ENCODE measurements at places on chromosomes 7 and 10.

- no peak for DNase-seq
These were observed 52.1 kb downstream of the TSPAN12 start for GRCh38 chr7:120805636-120806388.

DNA sequence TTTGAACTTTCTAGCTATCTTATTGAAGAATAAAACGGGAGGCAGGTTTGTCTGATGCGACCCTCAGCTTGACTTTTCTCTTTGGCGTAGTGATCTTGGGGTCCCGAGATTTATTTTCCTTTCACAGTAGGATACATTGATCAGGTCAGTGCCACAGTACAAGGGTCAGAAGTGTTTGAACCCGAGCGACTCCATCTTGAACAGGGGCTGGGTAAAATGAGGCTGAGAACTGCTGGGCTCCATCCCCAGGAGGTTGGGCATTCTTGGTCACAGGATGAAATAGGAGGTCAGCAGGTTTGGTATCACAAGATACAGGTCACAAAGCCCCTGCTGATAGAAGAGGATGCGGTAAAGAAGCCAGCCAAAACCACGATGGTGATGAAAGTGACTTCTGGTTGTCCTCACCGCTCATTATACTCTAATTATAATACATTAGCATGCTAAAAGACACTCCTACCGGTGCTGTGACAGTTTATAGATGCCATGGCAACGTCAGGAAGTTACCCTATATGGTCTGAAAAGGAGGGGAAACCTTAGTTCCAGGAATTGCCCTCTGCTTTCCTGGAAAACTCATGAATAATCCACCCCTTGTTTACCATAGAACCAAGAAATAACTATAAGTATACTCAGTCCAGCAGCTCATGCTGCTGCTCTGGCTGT is 3.0 kb upstream of the TECPR1 start:
- DNase-seq, result no peak

GRCh38 chr10:47255866-47256265 is 44.1 kb upstream of the GDF10 start:
- no peak for DNase-seq

GRCh38 chr7:128810473-128810872 is 18.7 kb downstream of the CCDC136 start:
- DNase-seq, result no peak

GRCh38 chr10:107618504-107618994 is 454.0 kb upstream of the SORCS1 start:
- no peak for DNase-seq

- no peak for DNase-seq
These were observed 8.3 kb downstream of the NOD1 start for GRCh38 chr7:30470163-30470770.

GRCh38 chr10:16756561-16757221 is 60.5 kb downstream of the RSU1 start:
- no peak for DNase-seq

DNA sequence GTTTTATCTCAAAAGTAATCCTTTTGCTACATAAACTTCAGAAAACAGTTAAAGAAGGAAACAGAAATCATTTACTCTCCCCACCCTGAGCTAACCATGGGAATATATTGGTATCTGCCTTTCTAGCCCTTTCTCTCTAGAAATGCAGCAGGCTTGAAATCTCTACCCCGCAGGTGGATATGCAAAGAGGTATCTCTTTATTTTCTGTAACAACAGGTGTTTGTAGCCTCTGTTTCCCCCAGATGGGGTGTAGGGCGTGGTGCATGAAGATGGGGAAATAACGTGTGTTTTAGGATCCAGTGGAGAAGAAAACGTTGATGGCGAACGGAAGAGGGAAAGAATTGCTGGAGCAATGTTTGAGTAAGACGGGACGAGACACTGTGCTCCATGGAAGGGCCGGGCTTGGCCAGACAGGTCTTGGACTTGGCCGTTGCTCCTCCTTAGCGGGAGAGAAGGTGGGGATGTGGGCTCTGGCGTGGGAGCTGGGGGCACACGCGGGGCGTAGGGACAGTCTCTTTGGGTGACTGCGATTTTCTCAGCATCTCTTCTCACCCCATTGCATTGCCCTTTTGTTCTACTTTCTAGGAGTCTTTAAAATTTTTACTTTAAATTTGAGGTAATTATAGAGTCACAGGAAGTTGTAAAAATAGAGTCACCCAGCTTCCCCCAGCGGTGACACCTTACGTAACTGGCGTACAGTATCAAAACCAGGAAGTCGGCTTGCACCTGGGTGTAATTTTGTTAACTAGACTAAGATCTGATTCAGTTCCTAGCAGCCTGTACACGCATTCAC is 82.9 kb downstream of the ELFN1 start:
- no peak for DNase-seq

DNA sequence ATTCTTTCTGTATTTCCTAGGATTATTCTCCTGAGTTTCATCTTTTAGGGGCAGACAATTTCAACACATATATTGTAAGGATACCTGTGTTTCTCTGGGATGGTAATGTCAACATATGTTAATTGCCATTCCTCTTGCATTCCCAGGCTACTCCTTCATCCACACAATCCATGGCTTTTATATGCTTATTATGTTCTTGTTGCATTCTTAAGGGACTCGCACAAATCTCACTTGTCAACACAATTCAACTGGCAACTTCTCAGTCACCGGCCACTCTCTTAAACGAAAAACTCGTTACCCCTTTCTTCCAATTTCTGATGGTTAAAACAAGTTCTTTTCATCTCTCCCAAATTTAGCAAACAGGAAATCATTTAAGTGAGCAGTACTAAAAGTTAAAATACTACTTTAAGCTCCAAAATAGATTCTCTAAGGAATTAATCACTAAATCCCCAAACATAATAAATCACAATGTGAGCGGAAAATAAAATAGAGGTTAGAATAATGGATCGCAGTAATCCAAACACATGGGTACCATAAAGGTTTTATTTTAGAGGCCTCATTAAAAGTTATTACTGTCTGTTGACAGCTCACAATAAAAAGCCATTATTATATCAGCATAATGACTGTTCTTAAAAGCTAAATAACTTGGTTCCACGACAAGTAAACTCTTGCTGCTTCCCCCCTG is 223.2 kb downstream of the ELMO1 start:
- no peak for DNase-seq

GRCh38 chr10:98485959-98486358 is 39.2 kb upstream of the HPS1 start:
- no peak for DNase-seq

GRCh38 chr7:95490231-95490762 is 4.6 kb downstream of the ASB4 start:
- DNase-seq, result no peak

GRCh38 chr7:76364198-76364584 is 5.4 kb upstream of the YWHAG start:
- no peak for DNase-seq

DNA sequence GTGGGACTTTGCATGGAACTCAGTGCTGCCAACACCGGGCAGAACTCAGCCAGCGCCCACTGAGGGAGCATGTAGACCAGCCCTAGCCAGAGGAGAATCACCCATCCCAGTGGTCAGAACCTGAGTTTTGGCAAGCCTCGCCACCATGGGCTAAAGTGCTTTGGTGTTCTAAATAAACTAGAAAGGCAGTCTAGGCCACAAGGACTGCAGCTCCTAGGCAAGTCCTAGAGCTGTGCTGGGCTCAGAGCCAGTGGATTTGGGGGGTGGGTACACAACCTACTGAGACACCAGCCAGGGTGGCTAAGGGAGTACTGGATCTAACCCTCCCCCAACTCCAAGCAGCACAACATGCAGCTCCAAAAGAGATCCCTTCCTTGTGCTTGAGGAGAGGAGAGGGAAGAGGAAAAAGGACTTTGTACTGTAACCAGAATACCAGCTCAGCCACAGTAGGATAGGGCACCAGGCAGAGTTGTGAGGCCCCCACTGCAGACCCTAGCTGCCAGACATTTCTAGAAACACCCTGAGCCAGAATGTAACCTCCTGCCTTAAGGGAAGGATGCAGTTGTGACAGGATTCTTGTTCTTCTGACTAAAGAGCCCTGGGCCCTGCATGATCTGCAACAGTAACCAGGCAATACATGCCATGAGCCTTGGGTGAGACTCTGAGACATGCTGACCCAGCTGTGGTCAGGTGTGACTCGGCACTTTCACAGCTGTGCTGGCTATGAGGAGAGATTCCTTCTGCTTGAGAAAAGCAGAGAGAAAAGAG is 24.4 kb downstream of the GSDME start:
- no peak for DNase-seq

DNA sequence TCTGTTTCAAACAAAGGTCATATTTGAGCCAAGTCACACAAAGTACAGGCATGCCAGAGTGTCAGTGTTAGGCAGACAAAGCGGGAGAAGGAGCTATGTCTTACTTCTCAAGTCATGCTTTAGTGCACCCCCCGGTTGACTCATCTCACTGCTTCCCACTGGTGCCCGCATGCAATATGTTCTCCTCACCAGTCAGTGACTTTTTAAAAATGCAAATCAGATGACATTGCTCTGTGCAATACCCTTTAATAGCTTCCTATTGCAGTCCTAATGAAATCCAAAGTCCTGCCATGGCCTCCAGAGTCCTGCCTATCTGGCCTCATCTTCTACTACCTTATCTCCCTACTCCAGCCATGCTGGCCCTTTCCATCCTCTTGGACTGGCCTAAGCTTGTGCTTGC is 429.1 kb downstream of the ACTR3B start:
- DNase-seq, result no peak

- DNase-seq, result no peak
These were observed 15.2 kb upstream of the FZD1 start for GRCh38 chr7:91248996-91249395.

DNA sequence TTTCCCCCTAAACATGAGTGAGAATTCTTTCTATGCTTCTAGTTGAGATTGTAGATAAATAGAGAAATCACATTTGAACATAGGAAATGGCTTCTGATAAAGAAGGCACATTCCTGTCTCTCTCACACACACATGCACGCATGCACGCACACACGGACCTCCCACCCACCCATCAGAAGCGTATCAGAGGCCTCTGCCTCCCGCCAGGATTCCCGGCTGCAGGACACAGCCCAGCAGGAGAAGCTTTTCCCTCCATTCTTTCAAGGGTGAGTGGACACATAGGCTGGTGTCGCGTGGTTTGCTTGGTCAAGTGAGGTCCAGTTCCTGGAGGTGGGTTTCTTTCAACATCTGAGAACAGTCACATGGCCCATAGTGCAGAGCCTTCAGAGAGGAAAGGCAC is 34.2 kb downstream of the KLF6 start:
- no peak for DNase-seq

DNA sequence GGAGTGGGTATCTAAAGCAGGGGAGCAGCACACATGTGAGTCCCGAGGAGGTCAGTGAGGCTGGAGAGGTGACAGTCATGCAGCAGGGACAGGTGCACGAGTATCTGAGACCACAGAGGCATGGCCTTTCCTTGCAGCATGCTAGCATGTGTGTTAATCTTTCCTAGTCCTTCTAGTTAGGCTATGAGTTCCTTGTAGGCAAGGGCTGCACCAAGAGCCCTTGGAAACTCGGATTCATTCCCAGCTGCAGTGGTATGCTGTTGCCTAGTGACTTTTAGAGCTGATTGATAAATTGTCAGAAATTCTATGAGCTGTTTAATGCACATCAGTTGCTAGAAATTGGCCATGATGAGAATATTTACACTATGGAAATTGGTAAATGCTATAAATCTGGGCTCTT is 132.0 kb downstream of the SORCS3 start:
- no peak for DNase-seq

- DNase-seq, result no peak
These were observed 176.2 kb downstream of the ST7 start for GRCh38 chr7:117129521-117129955.

DNA sequence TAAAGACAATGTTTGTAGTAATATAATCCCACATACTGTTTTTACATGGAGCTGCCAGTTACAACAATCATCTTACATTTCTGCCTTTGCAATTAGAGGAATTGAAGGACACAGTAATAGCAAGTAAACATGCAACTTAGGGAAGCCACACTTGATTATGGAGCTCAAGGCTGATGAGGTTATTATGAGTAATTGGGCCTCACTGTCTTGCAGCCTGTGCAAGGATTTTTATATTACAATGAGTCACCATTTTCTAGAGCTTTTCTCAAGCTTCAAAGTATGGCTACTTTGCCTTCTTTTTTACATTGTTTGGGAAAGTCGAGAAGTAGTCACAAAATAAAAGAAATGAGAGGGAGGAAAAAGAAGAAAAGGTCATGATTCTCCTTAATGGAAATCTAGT is 226.4 kb downstream of the KIAA1217 start:
- DNase-seq, result no peak

DNA sequence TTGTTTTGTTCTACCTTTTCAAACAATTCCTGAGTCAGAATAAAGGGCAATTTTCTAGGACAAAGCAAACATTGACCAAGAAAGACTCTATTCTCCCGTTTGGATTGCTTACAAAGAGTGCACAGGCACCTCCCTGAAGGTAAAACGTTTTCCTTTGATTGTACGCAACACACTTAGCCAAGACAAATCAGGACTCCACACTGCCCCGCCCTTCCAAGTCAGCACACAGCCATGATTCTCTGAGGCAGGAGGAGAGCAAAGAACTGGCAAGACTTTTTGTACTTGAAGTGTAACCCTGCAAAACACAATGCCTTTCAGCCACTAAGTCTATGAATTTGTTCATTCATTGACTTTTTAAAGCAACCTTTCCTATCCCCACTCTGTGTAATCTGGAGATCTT is 85.0 kb upstream of the FAM180A start:
- no peak for DNase-seq

DNA sequence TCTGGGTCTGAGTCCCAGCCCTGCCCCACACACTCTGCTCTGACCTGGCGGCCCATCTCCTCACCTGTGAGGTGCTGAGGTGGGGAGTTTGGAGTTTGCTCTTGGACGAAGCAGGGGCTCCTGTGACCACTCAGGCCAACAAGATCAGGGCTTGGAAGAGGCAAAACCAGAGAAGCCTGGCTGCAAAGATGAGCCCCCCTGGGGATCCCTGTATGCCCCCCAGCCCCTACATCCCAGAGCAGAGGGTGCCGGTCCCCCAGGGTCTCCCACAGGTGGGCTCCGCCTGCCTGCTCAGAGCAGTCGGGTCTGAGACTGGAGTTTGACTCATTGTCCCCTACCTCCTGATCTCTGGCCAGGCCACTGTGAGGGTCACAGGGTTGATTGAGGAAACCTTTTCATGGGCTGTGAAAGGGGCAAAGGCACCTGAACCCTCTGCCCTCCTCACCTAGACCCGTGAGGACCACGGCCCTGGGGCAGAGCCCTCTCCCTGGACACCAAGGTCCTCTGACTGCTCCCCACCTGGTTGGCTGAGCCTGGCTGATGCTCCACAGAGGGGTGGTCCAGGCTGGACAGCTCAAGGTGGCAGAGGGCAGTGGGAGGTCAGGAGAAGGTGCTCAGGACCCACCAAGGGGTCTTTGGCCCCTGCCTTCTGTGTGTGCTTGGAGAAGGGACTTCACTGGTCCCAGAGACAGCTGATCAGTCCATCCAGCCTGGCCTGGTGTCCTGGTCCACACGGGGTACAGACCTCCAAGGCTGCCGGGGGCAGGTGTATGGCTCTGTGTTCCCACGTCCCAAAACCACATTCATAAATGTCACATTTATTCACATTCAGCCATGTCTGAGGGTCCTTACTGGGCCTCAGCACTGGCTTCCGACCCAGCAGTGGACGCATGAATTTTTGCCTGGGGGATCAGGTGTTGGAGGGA is 9.1 kb upstream of the SCART1 start:
- no peak for DNase-seq

- DNase-seq, result no peak
These were observed 254.8 kb downstream of the MAD1L1 start for GRCh38 chr7:1977876-1978441.

Measured in stimulated activated CD8-positive, alpha-beta memory T cell treated with anti-CD3 and anti-CD28 coated beads, Interleukin-7, amount 100 ng/mL, for 48 hours (primary cell).